ENCODE measurements at places on chromosomes 3 and 15.
A peak's percentile ranks its signal among the peaks of the same experiment; 100 is the strongest.

- DNase-seq = no peak
Measured at GRCh38 chr15:48394970-48395369, 63.7 kb downstream of the DUT start.

- DNase-seq = peak; percentile 19
Measured at GRCh38 chr3:119352863-119353527, 58.8 kb downstream of the ARHGAP31 start.

- no peak for DNase-seq
Measured at GRCh38 chr15:91050128-91050455, 27.7 kb upstream of the VPS33B start.

DNA sequence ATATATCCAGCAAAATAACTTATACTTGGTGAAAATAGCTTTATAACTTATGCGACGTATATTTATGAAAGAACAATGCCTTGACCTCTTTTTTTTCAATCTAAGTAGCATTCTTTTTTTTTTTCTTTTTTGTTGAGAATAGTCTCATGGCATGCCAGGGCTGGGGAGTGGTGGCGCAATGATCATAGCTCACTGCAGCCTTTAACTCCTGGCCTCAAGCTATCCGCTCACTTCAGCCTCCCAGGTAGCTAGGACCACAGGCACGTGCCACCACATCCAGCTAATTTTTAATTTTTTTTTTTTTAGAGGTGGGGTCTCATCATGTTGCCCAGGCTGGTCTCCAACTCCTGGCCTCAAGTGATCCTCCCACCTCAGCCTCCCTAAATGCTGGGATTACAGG, 43.5 kb downstream of the RAB8B start:
- no peak for DNase-seq

GRCh38 chr3:165532851-165533250, 304.4 kb downstream of the BCHE start:
- no peak for DNase-seq

GRCh38 chr3:111521891-111522290, 20.1 kb upstream of the CD96 start:
- no peak for DNase-seq

GRCh38 chr3:134065252-134066157, 35.8 kb upstream of the SLCO2A1 start:
- DNase-seq = no peak

- no peak for DNase-seq
Measured at GRCh38 chr15:39131609-39132008, 449.3 kb upstream of the THBS1 start.

DNA sequence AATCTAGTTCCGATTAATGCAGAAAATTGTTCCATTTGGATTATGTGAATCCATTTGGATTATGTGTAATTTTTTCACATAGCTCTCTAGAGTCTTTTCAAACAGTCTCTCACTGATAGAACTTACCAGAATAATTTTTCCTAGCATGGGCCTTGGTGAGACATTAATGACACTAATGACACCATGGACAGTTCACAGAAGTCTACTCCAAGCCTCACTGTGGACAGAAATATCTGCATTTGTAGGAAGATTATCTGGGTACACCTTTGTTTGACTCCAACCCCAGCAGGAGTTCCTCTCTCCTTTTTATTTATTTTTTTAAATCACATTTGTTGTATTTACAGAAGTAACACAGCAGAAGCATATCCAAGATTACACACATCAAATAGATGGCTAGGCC, 27.9 kb downstream of the AADACL2 start:
- no peak for DNase-seq

- DNase-seq = no peak
Measured at GRCh38 chr15:81284256-81285031, 39.5 kb downstream of the STARD5 start.

- no peak for DNase-seq
Measured at GRCh38 chr3:117017135-117017894, 307.7 kb downstream of the TUSC7 start.

- DNase-seq = no peak
Measured at GRCh38 chr15:82643992-82644391, 3.2 kb downstream of the CPEB1 start.

DNA sequence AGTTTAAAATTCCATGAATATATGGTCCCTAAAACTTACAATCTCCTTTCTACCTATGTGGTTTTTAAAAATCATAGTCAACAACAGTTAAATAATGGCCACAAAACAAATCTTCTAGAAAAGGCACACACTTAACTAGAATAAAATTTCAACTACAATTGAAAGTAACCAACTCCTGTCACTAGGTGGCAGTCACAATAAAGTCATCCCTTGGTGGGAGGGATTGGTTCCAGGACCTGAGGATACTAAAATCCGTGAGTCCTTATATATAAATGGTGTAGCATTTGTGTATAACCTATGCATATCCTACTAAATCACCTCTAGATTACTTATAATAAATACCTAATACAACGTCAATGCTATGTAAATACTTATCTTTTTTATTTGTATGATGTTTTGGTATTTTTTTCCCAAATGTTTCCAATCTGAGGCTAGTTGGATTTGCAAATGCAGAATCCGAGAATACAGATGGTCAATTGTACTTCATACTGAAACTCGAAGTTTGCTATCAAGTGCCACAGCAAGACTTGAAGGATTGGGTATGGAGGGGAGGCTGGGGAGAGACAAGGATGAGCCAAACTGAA, 172.6 kb downstream of the FMN1 start:
- no peak for DNase-seq

DNA sequence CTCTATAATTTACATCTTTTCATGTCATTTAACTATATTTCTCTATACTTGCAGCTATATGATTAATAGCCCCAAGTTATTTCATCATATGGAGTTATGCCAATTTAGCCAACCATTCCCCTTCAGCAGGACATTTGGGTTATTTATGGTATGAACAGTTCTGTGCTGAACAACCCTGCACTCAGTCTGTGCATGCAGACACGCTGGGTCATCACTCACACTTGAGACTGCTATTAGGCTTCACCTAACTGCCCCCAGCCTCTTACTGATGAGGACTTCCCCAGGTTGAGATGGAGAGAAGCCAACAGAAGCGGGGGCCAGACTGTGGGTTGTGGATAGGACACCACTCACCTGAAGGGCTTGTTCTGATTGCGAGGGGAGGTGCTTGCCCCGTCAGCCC, 7.3 kb downstream of the TADA3 start:
- DNase-seq = no peak

- DNase-seq = no peak
Measured at GRCh38 chr15:74542166-74543042, 1.4 kb downstream of the ARID3B start.

- peak; percentile 63 for DNase-seq
Measured at GRCh38 chr3:50587806-50588758, 18.8 kb downstream of the HEMK1 start.

DNA sequence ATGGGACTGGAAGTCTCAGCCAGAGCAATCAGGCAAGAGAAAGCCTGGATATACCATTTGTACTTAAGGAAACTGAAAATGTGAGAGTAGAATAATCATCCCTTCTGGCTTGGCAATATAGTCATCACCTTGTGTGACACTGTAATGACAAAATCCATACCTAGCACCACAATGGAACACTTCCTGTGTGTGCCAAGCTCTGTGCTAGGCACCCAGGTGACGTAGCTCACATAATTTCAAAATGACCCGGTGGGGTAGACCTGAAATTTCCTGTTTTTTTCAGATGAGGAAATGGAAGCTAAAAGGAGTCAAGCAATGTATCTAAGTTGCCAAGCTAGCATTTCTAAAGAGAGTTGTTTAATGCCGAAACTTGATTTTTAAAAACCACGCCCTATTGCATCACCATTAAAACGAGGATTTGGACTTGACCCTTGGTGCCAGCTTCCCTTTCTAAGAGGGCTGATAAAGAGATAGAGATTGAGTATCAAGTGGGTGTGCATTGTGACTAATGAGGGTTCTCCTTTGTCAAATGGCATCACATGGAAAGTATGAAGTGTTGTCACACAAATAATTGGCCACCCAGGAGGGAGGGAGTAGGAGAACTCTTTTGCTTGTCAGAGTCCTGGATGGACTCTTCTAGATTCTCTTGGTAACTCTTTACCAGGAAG, 141.3 kb upstream of the PDZRN3 start:
- DNase-seq = no peak

GRCh38 chr3:73493543-73494308, 131.0 kb downstream of the PDZRN3 start:
- no peak for DNase-seq

DNA sequence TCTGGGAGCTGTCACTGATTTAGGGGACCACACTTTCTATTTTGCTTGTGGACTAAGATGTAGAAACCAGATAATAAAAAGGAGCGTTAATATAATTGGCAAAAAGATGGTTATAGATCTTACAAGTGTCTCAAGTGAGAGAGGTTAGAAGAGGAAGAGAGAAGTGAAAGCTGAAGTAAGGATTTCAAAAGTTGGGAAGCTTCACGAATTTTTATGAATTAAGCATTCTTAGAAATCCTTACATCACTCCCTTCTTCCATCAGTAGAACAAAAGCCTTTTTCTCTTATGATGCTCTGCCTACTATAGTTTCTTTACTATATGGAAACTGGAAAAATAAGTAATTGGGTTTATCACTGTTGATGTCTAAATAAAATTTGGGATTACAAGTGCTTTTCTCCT, 146.5 kb downstream of the FNDC3B start:
- no peak for DNase-seq

- no peak for DNase-seq
Measured at GRCh38 chr3:72539856-72540255, 308.4 kb downstream of the SHQ1 start.

DNA sequence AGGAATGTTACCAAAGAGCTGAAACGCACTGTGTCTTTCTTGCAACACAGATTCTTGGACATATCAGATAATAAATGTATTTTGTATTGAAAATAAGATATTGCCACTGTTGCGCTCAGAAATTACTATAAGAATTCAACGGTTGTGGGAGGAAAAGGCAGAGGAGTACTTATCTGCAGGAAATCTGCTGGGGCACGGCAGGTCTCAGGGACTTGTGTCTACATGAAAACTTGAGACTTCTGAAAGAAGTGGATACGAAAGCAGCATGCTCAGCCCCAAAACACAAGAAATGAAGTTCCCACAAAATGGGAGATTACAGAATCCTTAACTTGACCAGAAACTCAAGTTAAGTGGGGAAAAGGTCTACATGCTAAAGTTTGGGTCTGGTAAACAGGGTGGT, 86.5 kb downstream of the IGSF11 start:
- DNase-seq = no peak

- no peak for DNase-seq
Measured at GRCh38 chr15:47720555-47720954, 3.2 kb downstream of the SEMA6D start.

DNA sequence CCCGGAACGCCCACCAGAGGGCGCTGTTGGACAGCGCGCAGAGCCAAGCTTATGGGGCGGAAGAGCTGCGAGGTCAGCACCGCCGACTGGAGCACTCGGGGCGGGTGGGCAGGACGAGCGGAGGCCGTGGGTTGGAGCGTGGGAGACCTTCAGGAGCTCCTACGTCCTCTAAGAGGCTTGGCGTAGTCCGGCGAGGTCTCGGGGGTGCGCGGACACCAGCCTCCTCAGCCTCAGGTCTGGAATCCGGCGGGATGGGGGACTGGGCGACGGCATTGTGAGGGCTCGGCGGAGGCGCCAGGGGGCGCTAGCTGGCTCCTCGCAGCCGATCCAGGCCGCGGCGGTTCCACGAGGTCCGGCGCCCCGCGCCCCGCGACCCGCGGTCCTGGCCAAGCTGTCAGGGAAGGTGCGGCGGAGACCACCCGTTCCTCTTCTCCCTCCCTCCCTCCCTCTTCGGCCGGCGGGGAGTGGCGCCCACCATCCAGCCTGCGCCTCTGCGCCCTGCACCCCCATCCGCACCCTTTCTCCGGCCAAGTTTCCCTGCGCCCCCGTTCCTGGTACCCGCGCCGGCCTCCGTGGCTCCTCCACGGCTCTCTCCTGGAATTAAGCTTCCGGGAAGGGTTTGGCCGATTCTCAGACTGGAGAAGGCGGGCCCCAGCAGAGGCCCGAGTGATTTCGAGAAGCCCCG, 24.3 kb upstream of the POLG start:
- DNase-seq = peak; percentile 86

Data from activated T-cell treated with anti-CD3 and anti-CD28 coated beads, Interleukin-2, amount 50 U/mL, for 1 hour (primary cell).